ENCODE measurements at places on chromosomes 12 and 14.

GRCh38 chr14:83208341-83208740 is 1674.7 kb upstream of the SEL1L start:
- no peak for DNase-seq

- DNase-seq: no peak
Measured at GRCh38 chr14:104966261-104966865, 11.8 kb downstream of the AHNAK2 start.

GRCh38 chr14:51743588-51744000 is 91.9 kb downstream of the FRMD6 start:
- DNase-seq: no peak

GRCh38 chr14:72753879-72754400 is 140.0 kb downstream of the DPF3 start:
- DNase-seq: no peak

DNA sequence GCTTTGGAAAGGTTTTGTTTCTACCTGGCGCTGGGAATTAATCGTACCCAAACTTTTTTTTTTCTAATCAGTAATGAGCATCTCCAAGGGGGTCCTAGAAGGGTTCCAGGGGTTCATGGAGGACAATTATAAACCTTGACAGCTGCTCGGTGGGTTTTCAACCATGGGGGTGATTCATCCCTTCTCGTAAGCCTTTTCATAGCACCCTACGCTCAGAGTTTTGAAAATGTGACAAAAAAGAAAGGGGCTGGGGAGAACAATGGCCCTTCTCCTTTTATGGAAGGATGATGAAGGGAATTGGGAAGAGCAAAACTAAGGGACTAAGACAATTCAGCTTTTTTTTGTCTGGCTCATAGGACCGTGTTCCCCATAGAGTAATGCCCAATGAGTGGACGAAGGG is 196.7 kb downstream of the ZFP36L1 start:
- no peak for DNase-seq

DNA sequence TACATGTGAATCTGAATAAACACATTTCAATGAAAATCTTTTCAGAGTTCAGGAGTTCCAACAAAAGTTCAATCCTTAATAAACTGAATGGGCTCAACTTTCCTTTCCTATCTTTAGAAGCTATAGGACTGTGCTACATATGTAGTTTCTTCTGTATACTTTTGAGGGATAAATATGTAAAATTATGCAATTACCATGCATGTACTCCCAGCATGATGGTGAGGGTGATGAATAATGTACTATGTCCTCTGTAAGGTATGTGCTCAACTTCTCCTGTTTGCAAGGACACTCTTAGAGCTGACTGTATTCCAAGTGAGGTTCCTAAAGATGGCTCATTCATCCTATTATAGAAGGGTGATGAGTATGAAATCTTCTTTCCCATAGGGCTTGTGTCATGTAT is 15.5 kb downstream of the MBIP start:
- DNase-seq: no peak

DNA sequence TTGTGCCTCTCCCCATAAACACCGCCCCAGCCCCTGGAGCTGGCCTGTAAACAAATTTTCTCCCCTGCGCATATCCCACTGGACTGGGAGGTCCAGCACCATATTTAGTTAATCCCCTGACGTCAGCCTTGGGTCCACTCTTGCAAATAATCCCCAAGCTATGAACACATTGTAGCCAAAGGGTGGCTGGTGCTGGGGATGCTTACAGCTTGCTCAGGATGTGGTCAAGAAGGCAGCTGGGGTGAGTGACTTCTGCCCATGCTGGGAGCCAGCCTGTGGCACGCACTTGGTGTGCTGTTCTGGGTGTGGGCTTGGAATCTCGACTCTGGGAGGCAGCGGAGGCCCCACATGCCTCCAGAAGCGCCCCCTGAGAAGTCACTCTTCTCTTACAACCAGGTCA is 32.1 kb downstream of the CMKLR1 start:
- peak; percentile 63 for DNase-seq

GRCh38 chr12:5014269-5014668 is 29.4 kb upstream of the KCNA5 start:
- no peak for DNase-seq

DNA sequence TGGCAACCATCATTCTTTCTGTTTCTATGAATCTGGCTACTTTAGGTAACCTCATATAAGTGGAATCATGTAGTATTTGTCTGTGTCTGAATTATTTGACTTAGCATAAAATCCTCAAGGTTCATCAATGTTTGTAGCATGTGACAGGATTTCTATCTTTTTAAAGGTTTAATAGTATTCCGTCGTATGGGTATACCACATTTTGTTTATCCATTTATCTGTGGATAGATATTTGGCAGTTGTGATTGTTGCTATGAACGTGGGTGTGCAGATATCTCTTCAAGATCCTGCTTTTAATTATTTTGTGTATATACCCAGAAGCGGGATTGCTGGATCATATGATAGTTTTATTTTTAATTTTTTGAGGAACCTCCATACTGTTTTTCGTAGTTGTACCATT is 421.7 kb downstream of the PCNX1 start:
- DNase-seq: no peak

DNA sequence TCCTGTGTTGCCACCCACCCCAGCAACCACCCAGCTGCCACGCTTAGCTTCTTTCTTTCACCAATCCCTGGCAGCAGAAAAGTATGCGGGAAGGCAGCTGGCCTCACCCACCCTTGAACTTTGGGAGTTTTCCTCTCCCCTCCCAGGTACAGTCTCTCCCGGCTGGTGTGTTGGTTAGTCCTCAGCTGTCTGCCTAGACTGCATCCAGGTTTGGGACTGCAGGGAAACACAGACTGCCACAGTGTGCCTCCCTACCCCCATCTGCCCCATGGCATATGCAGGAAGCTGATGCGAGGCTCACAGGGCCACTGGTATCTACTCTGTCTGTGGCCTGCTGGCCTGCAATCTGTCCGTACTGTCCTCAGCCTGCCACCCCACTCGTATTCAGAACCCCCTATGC is 2.1 kb downstream of the CD9 start:
- DNase-seq: no peak

DNA sequence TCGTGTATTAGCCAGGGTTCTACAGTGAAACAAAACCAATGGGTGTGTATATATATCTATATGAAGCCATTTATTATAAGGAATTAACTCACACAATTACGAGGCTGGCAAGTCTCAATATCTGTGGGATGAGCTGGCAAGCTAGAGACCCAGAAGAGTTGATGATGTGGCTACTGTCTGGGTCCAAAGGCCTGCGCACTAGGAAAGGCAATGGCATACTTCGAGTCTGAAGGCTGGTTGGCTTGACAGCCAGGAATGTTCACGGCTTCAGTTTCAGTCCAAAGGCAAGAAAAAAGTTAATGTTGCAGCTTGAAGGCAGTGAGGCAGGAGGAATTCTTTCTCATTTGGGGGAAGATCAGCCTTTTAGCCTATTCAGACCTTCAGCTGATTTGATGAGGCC is 893.3 kb upstream of the LRFN5 start:
- no peak for DNase-seq

- DNase-seq: no peak
Measured at GRCh38 chr14:103630364-103631108, 1.5 kb downstream of the KLC1 start.

- no peak for DNase-seq
Measured at GRCh38 chr12:8099235-8099634, 17.2 kb downstream of the NECAP1 start.

Measured in GM12865 (cell line).